ENCODE measurements at places on chromosomes 13 and 19.

GRCh38 chr19:15123900-15124299 is 16.7 kb downstream of the SYDE1 start:
- no peak for DNase-seq

DNA sequence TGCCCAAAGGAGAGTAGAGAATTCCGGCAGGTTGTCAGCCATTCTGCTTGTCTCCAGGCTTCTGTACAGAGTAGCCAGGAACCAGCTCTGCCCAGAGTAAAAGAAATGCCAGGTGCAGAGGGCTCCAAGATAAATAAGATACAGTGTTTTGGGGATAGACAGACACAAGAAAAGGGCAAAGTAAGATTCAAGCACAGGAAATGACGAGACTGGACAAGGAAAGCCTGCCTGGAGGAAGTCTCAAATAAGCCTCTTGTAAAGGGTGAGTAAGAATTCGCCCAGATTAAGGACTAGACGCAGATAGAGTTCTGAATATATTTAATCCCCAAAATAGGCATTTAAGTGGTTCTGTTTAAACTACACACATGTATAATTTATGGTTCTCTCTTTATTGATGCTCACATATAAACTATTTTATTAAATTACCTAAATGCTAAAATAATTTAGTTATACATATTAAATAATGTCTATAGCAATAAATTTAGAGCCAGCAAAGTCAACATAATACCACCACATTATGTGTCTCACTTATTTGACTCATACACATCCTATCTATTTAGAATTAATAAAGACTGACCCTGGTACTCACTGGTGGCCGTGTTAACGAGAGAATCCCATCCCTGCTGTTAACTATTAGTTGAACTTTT is 98.4 kb upstream of the RAP2A start:
- no peak for DNase-seq

DNA sequence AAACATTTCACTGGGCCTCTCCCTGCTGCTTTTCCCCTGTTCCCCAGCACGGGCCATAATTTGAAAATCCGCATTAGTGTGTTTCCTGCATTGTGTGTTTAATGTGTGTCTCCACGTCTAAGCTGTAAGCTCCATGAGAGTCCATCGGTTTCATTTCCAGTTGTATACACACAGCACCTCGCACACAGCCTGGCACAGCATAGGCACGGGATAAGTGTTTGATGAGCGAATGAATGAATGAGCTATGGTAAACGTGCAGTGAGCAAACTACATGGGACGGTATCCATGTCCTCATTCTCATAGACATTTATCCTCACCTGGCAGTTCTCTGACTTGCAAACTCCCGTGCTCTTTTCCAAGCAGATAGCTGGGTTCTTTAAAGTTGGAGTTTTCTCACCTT is 106.1 kb downstream of the RAB20 start:
- DNase-seq: no peak

GRCh38 chr19:4744451-4745174 is 21.0 kb upstream of the DPP9 start:
- no peak for DNase-seq

DNA sequence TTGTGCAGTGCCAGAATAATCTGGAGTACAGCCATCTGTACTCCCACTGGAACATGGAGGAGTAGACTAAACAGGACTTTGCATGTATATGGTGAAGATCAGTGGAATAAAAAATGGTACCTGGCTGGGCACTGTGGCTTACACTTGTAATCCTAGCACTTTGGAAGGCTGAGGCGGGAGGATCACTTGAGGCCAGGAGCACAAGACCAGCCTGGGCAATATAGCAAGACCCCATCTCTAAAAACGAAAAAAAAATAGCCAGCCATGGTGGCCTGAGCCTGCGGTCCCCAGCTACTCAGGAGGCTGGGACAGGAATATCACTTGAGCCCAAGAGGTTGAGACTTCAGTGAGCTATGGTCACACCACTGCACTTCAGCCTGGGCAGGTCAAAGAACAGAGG is 20.0 kb downstream of the UBA2 start:
- no peak for DNase-seq

- DNase-seq: no peak
Measured at GRCh38 chr13:45162821-45163220, 38.0 kb downstream of the KCTD4 start.

GRCh38 chr13:100510208-100510957 is 78.2 kb downstream of the GGACT start:
- DNase-seq: no peak

GRCh38 chr13:28129911-28130693 is 8.2 kb upstream of the PAN3 start:
- no peak for DNase-seq

GRCh38 chr19:30223866-30224688 is 148.1 kb upstream of the ZNF536 start:
- no peak for DNase-seq

DNA sequence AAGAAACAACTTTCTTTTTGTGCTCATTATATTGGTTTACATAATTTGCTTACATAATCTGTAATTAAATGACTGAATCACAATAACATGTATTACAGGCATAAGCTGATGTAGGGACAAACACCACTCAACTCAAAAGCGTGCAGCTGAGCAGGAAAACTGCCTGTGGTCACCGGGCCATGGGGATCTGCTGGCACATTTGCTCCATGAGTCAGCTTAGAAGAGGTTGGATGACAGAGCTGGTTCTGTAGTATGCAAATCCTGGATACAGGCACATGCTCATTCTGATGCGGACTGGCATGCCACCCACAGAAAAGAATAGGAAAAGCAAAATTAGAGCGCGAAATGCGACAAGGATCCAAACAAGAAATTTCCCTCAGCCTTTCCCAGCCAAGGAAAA is 128.6 kb downstream of the USP12 start:
- no peak for DNase-seq

DNA sequence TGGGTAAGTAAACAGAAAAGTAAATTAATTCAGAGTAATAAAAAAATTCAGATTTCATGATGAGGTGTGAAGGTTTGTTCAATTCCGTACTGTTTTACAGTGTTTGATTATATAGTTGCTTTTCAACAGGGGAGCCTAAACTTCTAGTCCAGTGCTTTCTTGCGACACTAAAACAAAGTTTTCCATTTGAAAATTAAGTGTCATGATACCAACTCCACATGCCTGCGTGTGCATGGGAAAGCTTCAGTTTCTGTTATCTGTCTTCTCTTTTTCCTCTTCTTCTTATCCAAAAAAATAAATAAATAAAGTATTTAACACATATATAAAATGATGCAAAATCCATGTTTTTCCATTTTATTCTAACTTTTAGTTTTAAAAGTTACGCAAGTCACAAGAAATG is 165.3 kb downstream of the DACH1 start:
- no peak for DNase-seq

GRCh38 chr19:19740755-19741154 is 7.8 kb upstream of the ZNF14 start:
- no peak for DNase-seq

DNA sequence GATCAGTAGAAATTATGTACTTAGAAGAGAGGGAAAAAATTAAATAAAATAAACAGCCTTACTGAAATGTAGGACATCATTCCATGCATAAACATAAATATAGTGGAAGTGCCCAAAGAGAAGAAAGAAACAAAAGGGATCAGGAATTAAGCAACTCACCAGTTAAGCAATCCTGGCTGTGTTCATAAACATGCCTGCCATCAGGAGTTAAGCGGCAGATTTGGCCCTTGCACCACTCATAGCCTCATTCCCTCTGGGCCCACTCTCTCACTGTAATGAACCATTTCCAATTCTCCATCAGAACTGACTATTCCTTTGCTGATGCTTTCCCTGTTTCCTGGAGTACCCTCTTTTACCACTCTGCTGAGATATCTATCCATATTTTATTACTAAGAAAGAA is 281.4 kb downstream of the LHFPL6 start:
- DNase-seq: no peak

GRCh38 chr13:110376120-110376519 is 69.0 kb downstream of the COL4A2 start:
- DNase-seq: no peak

GRCh38 chr13:98738213-98738612 is 14.3 kb downstream of the SLC15A1 start:
- no peak for DNase-seq

DNA sequence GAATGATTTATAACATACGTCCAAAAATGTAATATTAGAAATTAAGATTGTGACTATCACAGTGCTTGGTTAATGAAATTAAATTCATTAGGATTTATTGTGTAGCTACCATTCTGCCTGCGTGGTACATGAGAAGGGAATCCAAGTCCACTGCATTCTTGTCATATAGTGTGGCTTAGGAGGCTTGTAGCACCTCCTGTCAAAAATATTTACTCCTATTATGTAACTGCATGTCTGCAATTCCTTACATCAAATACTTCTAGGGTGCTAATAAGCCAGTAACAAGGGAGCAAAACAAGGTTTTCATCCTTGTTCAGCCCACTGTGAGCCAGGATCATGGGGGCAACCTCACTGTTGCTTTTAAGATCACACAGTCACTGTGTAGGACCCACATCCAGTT is 199.0 kb downstream of the SLC7A1 start:
- no peak for DNase-seq

GRCh38 chr13:94710881-94711560 is 1.3 kb downstream of the SOX21 start:
- DNase-seq: no peak

DNA sequence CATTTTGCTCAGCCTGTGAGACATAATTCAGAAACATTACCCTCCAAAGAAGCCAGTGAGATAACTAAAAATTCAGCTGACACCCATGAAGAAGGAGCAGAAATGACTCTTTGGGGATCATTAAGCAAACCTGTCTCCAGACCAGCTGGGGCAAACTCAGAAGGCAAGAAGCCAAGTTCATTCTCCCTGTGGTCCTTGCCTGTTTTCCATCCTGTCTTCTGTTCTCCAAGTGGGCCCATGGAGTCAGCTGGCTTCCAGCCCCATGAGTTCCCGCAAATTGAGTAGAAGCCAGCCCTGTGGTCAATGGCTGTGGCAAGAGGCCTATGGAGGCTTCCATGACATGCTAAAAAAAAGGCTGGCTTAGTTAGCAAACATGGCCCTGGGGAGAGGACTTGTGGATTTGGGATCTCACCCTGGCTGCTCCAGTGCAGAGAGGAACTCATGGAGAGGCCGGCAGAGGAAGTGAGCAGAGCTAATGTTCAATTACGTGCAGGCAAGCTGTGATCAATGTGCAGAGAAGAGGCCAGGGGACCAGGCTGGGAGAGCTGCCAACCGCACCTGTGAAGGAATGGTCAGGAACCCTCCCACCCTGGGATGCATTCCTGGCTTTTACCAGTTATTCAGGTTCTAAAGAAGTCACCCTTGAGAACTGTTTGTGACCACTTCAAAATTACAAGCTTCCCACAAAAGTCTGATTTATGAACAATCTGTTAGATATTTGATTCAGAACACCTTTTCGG is 229.1 kb downstream of the TSHZ3 start:
- no peak for DNase-seq

- DNase-seq: no peak
Measured at GRCh38 chr13:94968040-94968756, 255.9 kb upstream of the SOX21 start.

DNA sequence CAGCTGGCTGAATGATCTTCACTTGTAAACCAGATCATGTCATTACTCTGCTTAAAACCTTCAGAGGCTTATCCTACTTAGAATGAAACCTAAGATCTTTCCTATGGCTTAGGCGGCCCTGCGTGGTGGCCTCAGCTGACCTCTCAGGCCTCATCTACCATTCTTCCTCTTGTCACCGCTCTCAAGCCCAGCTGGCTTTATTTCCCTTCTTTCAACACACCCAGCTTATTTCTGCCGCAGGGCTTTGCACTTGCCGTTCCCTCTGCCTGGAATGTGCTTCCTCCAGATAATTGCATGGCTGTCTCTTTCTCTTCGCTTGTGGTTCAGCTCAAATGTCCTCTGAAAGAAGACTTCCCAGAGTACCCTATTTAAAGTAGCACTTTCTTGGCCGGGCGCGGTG is 3.6 kb upstream of the ASF1B start:
- no peak for DNase-seq

DNA sequence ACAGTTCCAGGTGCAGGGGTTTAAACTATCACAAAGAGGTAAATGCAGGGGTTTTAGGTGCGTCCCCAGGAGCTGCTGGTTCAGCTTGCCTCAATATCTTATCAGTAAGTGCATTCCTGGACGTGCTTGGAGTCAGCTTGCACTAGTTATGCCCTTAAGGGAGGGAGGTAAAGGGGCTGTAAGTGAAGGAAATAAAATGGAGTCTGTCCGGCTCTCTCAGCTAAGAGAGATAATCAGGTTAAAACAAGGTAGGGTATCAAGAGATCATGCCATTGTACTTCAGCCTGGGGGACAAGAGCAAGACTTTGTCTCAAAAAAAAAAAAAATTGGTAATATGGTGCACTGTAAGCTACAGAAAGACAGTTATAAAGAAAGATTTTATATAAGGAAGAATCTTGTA is 69.7 kb downstream of the ZNF100 start:
- no peak for DNase-seq

DNA sequence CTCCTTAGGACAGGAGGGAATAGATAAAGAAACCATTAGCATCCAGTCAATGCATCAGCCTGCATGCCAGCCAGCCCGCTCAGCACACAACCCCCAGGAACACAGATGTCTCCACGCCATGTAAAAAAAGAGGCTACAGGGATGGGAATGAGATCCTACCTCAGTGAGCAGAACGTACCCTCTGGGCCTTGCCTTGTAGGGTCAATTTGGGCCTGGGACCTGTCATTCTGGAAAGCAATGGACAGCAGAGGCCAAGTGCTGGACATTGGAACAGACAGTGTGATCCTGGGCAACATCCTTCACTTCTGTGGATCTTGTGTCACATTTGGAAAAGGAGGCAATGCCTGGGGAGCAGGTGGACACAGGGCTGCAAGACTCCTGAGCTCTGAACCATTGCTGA is 26.0 kb downstream of the VSTM2B start:
- no peak for DNase-seq

- no peak for DNase-seq
Measured at GRCh38 chr13:72567566-72567965, 159.9 kb downstream of the MZT1 start.

DNA sequence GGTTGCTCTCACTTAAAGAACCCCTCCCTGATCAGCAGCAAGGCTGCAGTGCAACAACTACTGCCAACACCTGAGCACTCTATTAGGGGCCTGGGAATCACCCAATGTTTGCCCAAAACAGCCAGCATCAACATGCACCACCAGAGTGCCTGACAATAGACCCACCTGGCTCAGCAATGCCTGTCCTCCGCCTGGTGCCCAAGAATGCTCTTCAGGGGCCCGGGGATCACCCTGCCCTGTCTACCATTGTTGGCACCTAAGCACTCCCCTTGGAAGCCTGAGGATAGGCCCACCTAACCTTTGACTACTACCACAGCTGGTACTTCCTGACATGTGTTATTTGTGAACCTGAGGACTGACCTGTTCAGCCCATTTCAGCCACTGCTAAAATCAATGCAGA is 1363.1 kb upstream of the PRR20A start:
- DNase-seq: no peak

GRCh38 chr13:98942485-98942884 is 35.4 kb downstream of the DOCK9 start:
- DNase-seq: no peak

Measured in memory B cell (primary cell).